ENCODE measurements at places on chromosomes 5 and 9.
A peak's percentile ranks its signal among the peaks of the same experiment; 100 is the strongest.

- no peak for DNase-seq
These were observed 79.6 kb downstream of the WNK2 start for GRCh38 chr9:93263334-93264229.

DNA sequence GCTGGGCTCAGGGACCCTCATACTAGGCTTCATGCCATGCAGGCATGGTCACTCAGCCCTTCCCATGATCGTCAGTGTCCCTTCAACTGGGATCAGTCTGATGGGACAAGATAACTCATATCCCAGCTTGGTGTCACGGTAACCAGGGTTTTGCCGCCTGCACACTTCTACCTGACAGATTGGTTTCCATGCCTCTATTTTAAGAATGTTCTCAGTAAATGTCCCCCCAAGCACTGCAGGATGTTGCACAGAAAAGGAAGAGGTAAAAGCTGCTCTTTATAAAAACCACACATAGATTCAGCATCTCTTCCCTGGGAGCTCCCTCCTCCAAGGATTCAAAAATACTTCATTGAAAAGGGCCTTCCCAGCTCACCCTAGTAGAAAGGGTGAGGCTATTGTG, 56.1 kb downstream of the SLIT3 start:
- DNase-seq, result no peak

GRCh38 chr5:167967494-167968177, 323.8 kb upstream of the WWC1 start:
- no peak for DNase-seq

GRCh38 chr5:100864931-100865330, 38.2 kb downstream of the ST8SIA4 start:
- no peak for DNase-seq

DNA sequence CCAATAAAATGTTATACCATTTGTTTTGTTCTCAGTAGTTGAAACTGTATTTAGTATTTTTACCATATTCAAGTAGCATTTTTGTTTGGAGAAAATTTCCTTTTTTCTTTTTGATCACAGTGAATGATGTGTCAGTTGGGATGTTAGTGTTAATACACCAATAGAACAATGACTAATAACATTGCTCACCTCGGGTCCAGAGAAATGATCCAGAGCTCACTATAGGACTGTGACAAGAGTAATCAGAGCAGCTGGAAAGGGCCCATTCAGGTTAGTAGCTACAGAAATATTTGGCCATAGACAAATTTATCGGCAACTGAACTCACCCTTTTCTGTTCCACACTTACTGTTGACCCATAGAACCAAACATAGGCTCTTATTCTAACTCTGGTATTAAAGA, 989.2 kb downstream of the TLE4 start:
- no peak for DNase-seq

- no peak for DNase-seq
These were observed 20.9 kb downstream of the ZNF474 start for GRCh38 chr5:122150215-122150614.

DNA sequence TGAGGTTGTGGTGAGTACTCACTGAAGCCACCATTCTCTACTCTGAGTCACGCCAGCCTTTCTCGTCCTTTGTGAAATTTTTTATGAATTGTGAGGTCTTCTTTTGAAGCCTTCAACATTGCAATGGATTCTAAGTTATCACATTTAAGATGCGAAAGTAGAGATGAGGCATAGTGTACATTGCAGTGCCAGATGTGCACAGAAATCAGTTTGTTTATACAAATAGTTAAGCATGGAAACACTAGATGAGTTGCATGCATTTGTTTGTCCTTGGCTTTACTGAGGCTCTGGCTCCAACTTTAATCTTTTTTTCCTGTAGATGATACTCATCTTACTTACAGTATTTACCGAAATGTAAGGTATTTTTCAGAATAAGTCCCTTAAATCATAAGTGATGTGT, 453.7 kb upstream of the RIOK2 start:
- DNase-seq, result no peak

- DNase-seq, result no peak
These were observed 431.6 kb upstream of the C9orf72 start for GRCh38 chr9:28004900-28005299.

- DNase-seq, result no peak
These were observed 644.8 kb downstream of the EFNA5 start for GRCh38 chr5:107025712-107026497.

- DNase-seq, result no peak
These were observed 33.7 kb downstream of the SAXO1 start for GRCh38 chr9:18999173-18999785.

DNA sequence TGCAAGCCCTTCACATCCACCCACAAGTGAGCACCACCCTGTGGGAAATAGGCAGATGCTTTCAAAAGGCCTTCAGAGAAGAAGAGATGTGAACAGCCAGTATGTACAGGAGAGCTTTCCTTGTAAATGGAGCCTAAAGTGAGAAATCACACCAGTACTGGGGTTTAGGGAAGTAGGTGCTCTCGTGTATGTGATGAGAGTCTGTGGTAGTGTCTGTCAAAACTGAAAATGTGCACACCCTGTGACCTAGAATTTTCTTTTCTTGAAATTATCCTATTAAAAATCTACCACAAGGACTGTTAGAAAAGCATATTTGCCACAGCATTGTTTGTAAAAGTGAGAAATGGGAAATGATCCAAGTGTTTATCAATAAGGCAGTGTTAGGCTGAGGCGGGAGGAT, 16.6 kb downstream of the OTULINL start:
- DNase-seq, result no peak

- no peak for DNase-seq
These were observed 287.4 kb upstream of the ACTBL2 start for GRCh38 chr5:57770039-57770438.

DNA sequence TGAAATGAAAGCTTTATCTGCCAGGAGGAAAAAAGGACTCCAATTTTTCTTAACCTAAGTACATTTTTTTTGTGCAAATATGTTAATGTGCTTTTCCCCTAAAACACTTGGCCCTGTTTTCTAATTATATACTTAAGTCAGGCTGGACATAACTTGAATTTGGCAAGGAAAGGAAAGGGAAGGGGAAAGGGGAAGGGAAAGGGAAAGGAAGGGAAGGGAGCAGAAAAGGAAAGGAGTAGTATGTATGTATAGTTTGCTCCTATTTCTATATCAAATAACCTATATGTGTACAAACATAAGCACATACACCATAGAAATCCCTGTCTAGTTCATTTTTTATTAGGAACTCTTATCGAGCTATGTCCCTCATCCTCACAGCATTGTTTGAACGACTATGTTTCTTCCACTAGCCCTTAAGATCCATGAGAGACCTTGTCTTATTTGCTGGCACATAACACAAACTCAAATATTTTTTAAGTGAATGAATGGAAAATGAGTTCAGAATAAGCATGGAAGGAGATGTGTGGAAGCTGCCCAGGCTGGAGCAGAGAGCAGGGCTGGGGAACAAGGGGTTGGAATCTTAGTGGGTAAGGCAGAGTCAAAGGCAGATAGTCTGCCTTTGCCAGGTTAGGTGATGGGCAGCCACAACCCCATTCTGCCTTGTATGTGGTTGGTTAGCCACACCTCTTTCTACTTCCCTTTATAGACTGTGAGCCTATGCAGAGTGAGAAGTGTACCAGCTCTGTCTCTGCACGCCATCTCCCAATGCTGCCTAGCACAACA, 70.0 kb downstream of the KLHL3 start:
- DNase-seq, result peak; percentile 8

GRCh38 chr9:96343515-96344360, 39.8 kb downstream of the SLC35D2 start:
- no peak for DNase-seq

- no peak for DNase-seq
These were observed 10.8 kb upstream of the NUDT12 start for GRCh38 chr5:103573411-103573810.

- no peak for DNase-seq
These were observed 141.3 kb upstream of the EPB41L4A start for GRCh38 chr5:112560371-112560770.

- DNase-seq, result no peak
These were observed 222.5 kb downstream of the NXNL2 start for GRCh38 chr9:88757406-88758010.

DNA sequence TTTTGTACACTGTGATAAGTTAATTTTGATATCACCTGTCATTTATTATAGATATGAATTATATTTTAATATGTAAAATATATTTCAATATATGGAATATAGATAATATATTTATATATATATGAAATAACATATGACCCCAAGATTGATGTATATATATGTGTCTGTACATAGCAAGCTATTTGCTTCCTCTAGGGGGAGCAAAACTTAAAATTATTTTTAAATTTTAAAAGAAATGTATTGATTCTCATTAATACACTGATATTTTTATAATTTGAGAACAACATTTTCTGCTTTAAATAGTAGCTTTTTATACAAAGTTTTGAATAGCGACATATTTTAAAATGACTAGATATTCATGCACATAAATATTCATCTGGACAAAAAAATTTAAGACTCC, 272.0 kb downstream of the DMRTA1 start:
- no peak for DNase-seq

- no peak for DNase-seq
These were observed 6.0 kb downstream of the NRARP start for GRCh38 chr9:137295849-137296669.

DNA sequence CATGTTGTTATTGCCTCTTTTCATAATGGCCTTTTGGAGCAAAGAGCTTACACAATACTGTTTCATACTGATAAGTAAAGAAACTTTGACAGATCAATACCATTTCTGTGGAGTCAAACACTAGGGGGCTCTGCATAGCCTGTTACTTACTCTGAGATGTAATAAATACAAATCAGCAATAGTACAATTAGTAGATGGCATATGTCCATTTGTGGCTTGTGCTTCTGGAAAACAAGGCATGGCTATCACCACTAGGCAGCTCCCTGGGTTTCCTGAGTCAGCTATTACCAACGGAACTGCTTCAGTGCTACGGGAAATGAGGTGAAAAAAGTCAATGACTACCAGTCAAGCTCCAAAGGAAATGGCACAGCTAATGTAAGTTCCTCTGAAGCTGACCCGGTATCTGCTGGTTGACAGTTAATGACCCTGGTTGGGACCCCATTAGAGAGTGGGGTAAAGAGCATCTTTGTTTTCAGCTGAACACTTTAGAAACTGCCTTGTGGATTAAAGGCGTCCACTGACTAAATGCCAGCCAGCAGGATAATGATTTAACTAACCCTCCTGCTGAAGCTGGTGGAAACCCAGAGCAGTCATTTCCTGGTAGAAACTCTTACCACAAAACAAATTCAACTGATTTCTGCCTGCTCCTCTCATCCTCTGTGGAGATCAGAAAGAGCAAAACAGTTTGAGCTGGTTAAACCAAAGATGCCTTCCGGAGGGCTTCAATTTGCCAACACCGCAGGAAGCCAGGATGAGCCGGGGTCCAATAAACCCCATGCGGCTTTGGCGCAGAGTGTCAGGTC, 69.0 kb upstream of the FAM169A start:
- no peak for DNase-seq

DNA sequence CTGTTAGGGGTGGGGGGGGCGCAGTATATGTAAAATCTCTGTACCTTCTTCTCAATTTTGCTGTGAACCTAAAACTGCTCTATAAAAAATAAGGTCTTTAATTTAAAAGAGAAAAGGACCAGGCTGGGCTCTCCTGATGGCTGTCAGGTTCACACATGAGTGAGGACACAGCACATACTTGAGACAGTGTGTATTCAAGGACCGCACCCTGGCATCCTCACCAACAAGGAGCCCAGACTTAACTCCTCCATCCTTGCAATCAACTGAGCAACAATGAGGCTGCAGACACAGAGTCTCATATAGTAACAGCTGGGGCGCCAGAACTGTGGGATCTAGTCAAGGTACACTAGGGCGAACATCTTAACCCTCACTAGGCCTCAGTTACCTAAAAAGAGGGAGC, 9.8 kb downstream of the TNIP1 start:
- DNase-seq, result no peak
